ENCODE measurements at places on chromosomes 4 and X.

DNA sequence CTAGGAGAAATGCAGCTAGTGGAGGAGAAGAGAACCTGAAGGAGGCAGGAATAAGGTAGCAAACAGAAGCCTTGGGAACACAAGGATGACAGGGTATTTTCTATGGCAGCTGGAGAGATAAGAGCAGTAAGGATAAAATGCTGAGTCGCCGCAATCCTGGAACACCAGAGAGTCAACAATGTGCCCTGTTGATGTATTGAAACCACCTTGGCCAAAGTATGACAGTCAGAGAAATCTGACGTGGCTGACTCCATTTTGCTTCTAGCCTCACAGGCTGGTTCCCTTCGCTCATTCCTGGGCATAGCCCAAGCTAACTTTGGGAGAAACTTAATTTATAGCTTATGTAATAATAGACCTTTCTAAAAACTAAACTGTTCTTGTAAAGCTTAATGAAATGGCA is 56.6 kb upstream of the C4orf54 start:
- no peak for DNase-seq

- no peak for DNase-seq
Measured at GRCh38 chrX:22516893-22517292, 244.2 kb downstream of the CBLL2 start.

DNA sequence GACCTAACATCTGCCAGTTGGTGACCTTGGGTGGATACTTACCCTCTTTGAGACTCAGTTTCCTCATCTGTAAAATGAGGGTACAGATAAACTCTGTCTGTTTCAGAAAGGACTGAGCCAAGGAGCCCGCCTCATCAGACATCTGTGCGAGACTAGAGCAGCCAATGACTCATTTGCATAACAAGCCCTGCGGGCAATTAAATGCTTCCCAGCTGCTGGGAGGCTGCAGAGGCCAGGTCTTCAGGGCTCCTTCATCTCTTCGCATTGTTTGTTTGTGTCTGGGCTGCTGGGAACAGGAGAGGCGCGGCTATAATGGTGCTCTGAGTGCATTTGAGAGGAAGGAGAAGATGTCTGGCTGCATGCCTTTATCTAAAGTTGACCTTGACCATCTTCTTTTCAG is 85.0 kb downstream of the ADRA2C start:
- no peak for DNase-seq

DNA sequence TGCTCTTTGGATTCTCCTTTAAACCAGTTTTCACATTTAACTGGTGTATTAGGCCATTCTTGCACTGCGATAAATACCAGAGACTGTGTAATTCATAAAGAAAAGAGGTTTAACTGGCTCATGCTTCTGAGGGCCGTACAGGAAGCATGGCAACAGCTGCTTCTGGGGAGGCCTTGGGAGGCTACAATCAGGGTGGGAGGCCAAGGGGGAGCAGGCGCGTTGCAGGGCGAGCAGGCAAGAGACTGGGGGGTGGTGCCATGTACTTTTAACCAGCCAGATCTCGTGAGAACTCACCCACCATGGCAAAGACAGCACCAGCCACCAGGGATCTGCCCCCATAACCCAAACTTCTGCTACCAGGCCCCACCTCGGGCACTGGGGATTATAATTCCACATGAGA is 38.1 kb downstream of the RNF212 start:
- no peak for DNase-seq

- DNase-seq, result no peak
Measured at GRCh38 chr4:153362184-153362583, 17.7 kb downstream of the MND1 start.

GRCh38 chrX:133921764-133922389 is 63.5 kb downstream of the GPC3 start:
- DNase-seq, result peak; percentile 75

DNA sequence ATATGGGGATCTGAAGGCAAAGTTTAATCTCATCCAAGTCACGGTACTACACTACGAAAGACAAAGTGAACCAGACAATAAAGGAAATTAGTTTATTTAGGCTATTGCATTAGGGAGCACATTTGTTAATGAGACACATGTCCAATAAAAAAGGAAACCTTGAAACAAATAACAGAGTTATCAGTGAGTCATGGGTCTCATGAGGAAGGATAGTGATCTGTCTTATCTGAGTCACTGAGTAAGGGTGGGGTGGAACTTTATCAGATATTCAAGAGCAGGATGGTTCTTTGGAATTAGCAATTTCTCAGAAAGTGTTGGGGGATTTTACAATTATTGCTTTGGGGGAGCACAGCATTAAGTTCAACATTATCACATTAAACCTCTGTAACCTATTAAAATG is 188.9 kb upstream of the IL1RAPL1 start:
- no peak for DNase-seq

DNA sequence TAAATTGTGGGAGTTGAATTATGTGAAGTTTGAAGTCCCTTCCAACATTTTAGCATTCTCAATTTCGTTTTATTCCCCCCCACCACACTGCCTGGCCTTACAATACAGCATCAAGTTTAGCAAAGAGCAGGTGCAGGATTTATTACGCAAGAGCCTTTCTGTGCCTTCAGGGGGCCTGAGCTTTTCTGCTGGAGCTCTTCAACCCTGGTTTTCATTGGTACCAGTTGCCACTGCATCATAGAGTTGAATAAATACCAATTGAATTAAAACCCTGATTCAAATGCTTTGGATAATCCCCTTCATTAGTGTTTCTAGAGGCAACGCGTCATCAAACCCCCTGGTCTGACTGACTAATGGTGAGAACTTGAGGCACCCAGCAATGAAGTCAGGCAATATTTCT is 43.6 kb upstream of the KIT start:
- DNase-seq, result no peak

DNA sequence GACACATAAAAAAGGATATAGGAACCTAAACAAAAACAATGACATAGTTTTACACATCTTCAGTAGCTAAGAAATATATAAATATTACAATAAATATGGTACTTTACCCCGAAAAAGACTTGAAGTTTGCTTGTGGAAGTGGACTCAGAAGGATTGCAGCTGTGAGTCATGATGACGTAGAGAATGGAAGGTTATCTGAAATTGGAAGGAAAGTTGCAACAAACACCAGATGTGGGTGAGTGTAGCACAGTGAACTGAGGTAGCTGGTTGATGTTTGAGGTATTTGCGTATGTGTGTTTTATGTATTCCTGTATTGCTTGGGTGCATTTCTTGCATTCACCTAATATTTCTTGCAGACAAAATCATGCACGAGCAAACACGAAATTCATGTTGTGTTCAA is 113.0 kb downstream of the ARX start:
- DNase-seq, result no peak

Measured in Peyer's patch (tissue), 4 donors.